ENCODE measurements at places on chromosomes 16 and 17.
A peak's percentile ranks its signal among the peaks of the same experiment; 100 is the strongest.

DNA sequence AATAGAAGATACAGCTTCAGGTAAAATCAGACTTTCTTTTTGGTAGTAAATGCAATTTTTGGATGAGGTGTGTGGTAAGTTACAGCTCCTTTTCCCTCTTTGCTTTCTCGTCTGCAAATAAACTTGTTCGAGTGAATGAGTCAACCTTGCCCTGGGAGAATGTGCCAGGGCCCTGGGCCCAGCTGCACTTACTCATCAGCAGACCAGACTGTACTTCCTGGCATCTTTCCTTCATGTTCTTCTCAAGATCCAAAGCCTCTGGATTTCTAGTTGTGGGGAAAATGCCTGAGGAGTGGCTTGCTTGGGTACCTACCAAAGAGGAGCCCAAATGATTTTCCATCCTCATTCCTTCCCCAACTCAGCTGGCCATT lies 5.4 kb upstream of the G6PC1 start:
- DNase-seq: no peak

- DNase-seq: no peak
These were observed 6.2 kb upstream of the INPP5K start for GRCh38 chr17:1522626-1523025.

- DNase-seq: no peak
These were observed 1.9 kb upstream of the RPL26 start for GRCh38 chr17:8384801-8385378.

DNA sequence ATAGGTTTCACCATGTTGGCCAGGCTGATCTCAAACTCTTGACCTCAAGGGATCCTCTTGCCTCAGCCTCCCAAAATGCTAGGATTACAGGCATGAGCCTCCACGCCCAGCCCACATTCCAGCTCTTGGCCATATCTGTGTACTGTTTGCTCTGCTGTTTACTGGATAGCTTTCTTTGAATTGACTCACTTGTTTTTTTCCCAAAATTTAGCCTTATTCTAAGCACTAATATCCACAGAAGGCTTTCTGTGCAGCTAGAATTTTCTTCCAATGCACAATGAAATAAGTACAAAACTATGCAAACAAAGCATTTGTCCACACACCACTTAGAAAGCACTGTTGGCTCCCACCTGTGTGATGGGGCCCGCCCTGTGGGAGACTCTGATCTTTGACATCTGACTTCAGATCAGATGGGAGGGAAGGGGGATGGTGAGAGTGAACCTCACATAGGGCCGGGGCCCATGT lies 72.2 kb downstream of the CLEC16A start:
- DNase-seq: no peak

- DNase-seq: no peak
These were observed 530 bp downstream of the CCL17 start for GRCh38 chr16:57405097-57405496.

- no peak for DNase-seq
These were observed 13.2 kb downstream of the IL34 start for GRCh38 chr16:70659546-70659945.

GRCh38 chr17:81567191-81567590 lies 15.0 kb upstream of the FAAP100 start:
- DNase-seq: no peak

DNA sequence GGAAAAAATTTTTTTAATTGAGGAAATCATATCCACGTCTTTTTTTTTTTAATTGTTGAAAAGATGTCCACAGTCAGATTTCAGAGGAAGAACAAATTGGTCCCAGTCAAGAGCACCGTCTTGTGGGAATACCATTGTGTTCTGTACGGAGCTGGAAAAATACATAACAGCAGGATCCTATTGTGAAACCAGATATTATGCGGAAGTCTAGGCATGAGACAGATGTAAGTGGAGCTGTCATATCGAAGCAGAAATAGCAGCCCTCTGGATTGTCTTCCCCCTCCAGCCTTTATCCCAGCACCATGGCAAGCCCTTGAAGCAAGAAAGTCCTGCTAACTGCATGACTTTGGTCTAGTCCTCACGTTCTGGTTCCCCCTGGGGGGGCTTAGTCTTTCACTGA lies 391.6 kb upstream of the ASIC2 start:
- no peak for DNase-seq

- DNase-seq: no peak
These were observed 817 bp upstream of the JPH3 start for GRCh38 chr16:87601401-87601981.

- no peak for DNase-seq
These were observed 36.9 kb downstream of the TMEM235 start for GRCh38 chr17:78268191-78268874.

DNA sequence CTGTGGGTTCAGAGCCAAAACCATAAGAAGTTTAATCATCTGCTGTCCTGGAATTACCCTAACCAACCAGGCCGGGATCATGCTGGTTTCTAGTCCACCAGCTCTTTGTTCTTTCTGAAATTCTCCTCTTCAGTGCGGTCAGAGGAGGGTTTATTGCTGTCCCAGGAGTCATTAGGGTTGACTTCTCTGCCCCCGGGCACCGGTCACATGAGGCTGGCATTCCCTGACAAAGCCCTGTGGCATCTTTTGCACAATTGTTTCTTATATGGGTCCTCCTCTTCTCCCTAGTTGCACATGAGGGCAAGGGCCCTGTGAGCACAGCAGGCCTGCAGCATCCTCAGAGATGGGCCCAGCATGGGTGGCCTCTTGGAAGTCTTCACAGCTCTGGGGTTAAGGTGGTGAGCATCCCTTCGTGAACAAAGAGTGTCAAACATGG lies 243.9 kb downstream of the IRF8 start:
- no peak for DNase-seq

- no peak for DNase-seq
These were observed 18.0 kb downstream of the TNRC6A start for GRCh38 chr16:24747441-24747840.

GRCh38 chr16:81593481-81593880 lies 148.9 kb downstream of the CMIP start:
- no peak for DNase-seq

- DNase-seq: peak; percentile 93
These were observed 4.5 kb downstream of the PMP22 start for GRCh38 chr17:15260376-15261257.

DNA sequence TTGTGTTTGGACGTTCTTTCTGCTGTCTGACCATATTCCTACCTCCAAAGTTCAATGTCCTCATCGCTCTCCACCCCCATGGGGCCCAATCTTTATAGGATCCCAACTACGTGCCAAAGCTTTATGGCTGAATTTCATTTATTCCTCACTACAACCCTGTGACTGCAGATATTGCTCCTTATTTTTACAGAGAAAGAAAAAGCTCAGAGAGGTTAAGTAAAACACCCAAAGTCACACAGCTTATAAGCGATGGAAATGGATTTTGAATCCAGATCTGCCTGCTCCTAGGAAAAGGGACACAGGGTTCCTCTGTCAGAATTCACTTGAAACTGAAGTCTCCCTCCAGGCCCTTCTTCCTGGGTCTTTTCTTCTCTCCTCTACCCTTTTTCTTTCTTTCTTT lies 9.3 kb downstream of the NGFR start:
- DNase-seq: no peak

GRCh38 chr16:68389006-68389405 lies 59.3 kb downstream of the SMPD3 start:
- no peak for DNase-seq

DNA sequence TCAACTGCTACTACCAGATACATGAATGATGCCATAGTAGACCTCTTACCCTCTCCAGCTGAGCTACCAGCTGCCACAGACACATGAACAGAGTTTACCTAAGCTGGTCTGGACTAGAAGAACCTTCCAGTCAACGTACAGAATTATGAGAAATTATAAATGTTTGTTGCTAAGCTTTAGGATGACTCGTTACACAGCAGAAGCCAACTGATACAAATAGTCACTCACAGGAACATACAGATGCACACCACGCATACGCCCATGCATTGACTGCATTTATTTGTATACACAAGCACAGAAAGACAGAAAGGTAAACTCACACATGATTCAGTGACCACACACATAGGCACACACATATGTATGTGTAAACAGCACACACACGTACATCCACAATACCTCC lies 164.6 kb downstream of the SALL1 start:
- no peak for DNase-seq

GRCh38 chr17:39813631-39814030 lies 50.5 kb downstream of the IKZF3 start:
- DNase-seq: no peak

- no peak for DNase-seq
These were observed 7.4 kb upstream of the PYDC1 start for GRCh38 chr16:31224092-31224955.

GRCh38 chr17:79224476-79224875 lies 149.9 kb downstream of the ENGASE start:
- no peak for DNase-seq

DNA sequence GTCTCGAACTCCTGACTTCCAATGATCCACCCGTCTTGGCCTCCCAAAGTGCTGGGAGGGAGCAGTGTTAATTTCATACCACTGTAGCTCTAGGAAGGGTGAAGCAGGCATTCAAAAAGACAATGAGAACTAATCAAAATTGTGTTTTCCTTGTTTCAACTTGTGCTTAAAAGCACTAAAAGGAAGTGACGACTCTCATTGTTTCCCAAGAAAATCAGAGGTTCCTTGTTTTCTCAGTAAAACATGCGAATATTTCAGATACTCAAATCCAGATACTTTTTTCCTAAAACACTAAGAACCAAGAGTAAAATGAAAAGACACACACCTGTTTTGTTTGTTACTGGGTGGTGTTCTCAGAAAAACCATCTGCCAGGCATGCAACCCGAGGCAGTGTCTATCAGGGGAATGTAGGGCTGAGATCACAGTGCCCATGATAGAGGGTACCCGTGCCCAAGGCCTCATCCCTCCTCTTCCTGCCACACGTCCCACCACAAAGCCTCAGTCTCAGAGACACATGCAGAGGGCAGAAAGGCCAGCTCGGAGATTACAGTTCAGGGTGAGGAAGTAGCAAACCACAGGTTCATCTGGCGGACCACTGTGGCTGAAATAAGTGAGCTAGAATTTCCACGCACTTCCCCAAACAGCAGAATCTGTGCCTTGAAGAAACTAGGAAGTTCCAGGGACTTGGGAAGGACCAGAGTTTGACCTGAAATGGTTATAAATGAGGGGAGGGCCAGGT lies 33.7 kb downstream of the GINS3 start:
- no peak for DNase-seq

- DNase-seq: no peak
These were observed 702 bp downstream of the IRX5 start for GRCh38 chr16:54931120-54932014.

DNA sequence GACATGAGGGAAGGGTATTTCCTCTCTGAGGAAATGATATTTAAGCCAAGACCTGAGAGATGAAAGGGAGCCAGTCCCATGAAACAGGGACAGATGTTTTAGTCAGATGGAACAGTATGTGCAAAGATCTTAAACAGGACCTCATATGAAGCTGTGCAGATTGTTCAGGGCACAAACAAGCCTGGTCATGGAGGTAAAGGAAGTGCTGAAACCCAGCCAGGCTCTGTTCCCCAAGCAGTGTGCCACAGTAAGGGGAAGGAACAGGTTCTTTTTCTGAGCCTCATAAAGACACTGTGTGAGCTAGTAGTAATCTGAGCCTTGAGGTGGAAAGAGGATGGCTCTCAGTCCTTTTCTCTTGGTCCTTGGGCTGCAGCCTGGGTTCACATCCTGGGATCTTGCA lies 159.9 kb downstream of the ANKFN1 start:
- DNase-seq: no peak

GRCh38 chr16:56115817-56116576 lies 75.3 kb upstream of the GNAO1 start:
- DNase-seq: no peak

GRCh38 chr16:85304337-85304736 lies 192.1 kb upstream of the CIBAR2 start:
- DNase-seq: no peak

DNA sequence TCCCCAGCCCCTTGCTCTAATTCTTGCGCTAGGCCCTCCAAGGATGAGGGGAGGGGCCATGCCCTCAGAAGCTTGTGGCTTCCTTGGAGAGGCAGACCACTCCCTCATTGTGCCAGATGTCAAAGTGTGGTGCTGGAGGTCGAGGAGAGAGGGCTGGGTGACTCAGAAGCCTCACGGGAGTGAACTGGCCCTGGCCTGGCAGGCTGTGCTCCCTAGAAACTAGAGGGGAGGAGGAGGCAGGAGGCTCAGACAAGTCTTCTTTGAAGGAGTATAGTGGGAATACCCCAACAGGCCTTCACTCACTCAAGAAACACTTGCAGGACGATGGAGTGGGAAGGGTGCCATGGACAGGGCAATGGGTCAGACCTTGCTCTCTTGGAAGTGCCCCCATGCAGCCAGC lies 18.5 kb downstream of the ANKRD40 start:
- DNase-seq: no peak

GRCh38 chr16:79885320-79885719 lies 284.8 kb upstream of the MAF start:
- DNase-seq: no peak

DNA sequence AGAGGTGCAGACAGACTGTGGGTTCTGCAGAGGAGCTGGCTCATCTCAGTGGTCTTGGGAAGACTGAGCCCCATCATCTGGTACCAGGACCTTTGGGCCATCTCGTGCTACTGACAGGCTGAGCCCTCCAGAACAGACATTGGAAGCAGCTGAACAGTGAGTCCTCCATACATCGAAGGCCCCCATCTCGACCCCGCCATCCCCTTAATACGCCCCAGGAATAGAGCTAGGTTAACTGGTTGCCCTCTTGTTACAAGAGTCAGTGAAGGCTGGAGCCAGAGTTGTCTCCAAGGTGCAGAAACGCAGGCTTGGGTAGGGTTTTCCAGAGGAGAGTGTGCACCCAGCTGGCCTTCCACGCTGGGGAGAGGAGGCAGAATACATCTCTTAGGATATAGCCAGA lies 76.0 kb downstream of the N4BP1 start:
- no peak for DNase-seq

Measured in left lung (tissue), 14 donors.